Suppressor macrophage treated with lipopolysaccharide for 4 hours (primary cell): ENCODE measurements at places on chromosomes 7 and 10.

GRCh38 chr7:27071622-27072390 is 24.0 kb downstream of the HOXA1 start:
- DNase-seq: no peak

- no peak for DNase-seq
These were observed 43.7 kb downstream of the ANXA8 start for GRCh38 chr10:47440207-47440606.

DNA sequence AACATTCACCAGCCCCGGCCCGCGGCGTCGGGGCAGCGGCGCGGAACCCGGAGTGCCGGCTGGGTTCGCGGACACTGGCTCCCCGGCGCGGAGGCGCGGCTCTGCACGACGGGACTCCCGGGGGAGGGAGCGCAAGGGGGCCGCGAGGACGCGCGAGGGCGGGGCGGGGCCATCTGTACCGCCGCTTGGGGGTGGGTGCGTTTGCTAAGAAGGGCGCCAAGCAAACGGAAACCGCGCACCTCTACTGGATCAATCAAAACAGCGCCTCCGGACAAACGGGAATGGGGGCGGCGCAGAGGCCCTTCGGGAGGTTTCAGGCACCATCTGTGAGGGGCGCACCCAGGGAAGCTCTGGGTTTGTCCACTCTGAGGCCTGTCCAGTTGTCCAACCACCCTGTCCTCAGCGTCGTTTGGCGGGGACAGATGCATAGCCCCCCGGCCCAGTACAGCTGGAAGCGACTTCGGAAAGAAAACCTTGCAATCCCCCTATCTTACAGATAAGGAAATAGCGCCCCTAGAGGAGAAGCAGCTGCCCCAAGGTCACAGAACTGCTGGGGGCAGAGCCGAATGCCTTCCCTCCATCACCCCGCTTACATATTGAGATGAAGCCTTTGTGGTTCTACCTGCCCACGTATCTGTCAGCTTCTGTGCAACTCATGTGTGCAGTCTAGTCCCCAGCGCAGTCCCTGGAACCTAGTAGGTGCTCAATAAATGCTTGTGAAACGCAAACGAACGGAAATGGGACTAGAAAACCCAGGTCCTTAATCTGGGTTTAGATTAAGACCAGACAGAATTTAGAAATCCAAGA is 10.7 kb upstream of the SLIT1 start:
- peak; percentile 83 for DNase-seq

DNA sequence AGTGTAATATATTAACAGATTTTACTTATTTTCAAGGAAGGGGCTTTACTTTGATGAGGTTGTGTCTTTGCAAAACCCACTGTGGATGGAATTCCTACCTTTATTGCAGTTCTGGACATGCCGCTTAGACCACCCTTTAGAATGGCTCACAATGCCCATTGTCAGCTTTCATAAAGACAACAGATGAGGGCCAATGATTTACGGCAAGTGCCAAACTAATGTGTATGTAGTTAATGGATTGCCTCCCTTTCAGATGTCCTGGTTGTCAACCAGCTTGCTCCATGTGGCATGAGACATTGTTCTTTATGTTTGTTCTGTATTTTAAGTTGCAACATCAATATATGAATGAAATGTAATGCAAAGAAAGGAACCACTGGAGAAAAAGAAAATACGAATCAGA is 35.0 kb upstream of the ELMO1 start:
- DNase-seq: no peak
